RWPE1 (cell line): ENCODE measurements at places on chromosomes 16 and 17.

- no peak for DNase-seq
Measured at GRCh38 chr17:7610641-7611040, 4.1 kb downstream of the FXR2 start.

GRCh38 chr17:42025936-42026335 is 6.0 kb downstream of the NKIRAS2 start:
- no peak for DNase-seq

DNA sequence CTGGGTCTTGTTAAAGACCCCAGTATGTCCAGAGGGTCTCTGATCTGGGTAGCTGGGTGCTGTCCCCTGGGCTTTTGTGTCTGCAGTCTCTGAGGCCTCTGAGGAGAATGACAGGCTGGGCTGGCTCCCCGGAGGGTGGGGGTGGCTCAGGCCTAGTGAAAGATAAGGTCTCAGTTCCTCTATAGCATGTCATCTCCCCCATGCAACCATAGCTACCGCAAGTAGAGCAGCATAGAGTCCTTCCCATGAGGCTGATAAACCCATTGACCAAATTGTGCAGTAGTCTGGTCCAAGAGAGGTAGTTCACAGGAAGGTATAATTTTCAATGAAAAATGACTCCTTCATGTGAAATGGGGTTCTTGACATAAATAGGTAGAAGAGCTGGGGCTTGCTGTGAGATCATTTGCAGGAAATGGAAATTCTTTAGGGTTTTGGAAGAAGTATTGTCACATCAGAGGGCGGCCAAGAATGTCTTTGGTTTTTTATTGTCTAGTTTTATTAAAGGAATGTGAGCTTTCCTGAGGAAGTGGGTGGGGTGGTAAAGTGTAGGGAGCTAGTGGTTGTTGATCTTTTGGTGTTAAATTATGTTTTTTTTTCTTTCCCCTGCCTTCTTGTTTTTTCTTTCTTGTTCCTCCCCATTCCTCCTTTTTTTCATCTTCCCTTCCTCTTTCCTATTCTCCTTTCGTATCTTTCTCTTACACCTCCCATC is 21.0 kb downstream of the SLC7A6OS start:
- DNase-seq = no peak

DNA sequence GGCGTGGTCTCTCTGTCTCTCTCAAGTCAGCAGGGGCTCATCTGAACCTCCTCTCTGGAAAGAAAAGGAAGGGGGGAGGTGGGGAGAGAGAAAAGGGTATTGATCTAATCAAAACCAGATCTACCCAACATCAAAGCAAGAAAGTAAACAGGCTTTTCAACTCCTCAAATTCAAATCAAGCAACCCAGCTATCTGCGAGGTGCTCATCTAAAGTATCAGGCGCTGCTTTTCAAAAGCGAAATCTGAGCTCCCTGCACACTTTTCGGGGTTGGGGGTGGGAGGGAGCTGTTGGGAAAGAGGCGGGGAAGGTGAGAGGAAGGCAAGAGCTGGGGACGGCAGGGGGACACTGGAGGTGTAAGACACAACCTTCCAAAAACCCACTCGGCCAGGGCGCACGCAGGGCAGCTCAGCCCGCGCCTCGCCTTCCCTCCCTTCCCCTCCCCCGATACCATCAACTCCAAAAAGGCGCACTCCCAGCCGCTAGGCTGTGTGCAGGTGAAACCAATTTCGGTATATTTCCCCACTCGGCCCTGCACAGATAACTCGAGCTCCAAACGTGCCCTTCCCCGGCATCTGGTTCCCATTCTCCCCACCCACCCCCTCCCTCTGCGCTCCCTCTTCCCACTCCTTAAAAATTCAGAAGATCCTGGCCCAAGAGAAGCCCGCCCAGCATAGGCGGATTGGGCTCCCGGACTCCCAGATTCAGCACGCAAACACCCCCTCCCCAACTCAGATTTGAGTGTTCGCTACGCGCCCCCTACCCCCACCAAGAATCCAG is 2.6 kb downstream of the AXIN2 start:
- DNase-seq = no peak

DNA sequence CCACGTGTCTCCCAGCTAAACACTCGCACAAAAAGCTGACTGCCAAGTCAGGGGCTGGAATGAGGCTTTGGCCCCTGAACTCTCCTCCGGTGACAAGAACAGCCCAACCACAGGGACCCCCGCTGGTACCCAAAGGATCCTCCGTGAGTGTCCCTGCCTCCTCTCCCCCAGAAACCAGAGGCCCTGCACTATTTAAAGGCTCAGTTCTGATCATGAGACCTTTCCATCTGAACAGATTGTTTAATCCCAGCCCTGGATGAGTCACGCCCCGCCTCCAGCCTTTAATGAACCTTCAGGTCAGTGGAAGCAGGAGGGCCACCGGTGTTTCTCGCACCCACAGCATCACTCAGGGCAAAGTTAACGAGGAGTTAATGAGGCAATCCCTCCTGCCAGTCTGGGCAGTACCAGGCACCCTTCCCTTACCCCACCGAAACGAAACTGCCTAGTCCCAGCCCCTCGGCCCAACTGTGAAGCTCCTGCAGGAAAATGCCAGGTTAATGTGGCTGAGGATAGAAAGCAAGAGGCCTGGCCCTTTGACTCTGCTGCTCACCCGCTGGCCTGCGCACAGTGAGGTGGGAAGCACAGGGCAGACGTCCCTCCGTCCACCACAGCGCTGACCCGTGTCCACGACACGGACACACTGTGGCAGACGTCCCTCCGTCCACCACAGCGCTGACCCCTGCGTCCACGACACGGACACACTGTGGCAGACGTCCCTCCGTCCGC is 32.4 kb downstream of the TIMM22 start:
- peak; percentile 38 for DNase-seq

GRCh38 chr17:44348234-44348987 is 3.3 kb downstream of the GRN start:
- peak; percentile 76 for DNase-seq

GRCh38 chr17:57597531-57598453 is 147.3 kb downstream of the CCDC182 start:
- peak; percentile 62 for DNase-seq

GRCh38 chr16:30355954-30356308 is 823 bp upstream of the CD2BP2 start:
- DNase-seq = no peak

GRCh38 chr16:3472878-3473595 is 22.3 kb downstream of the C16orf90 start:
- DNase-seq = no peak

DNA sequence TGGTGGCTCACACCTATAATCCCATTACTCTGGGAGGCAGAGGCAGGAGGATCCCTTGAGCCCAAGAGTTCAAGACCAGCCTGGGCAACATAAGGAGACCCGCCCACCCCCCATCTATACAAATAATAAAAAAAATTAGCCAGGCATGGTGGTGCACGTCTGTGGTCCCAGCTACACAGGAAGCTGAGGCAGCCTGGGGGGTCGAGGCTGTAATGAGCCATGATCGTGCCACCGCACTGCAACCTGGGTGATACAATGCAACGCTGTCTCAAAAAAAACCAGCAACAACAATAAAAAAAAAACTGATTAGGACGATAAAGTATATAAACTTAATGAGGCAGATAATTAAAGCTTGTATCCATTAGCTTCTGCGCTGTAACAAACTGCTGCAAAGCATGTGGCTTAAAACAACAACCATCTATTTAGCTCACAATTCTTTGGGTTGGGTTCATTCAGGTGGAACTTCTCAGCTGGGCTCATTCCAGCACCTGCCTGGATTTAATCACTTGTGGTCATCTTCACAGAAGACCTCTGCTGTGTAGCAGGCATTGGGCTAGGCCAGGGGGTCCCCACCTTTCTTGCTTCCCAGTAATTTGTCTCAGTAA is 45.8 kb downstream of the LCMT1 start:
- no peak for DNase-seq

GRCh38 chr16:86704516-86704915 is 126.2 kb downstream of the FOXL1 start:
- no peak for DNase-seq

GRCh38 chr16:28924762-28925385 is at the start of gene RABEP2:
Gene RABEP2, minus strand, starts transcription at chr16:28925238. Its CDS starts 75 bp downstream, at chr16:28925163.
- peak; percentile 99 for DNase-seq

DNA sequence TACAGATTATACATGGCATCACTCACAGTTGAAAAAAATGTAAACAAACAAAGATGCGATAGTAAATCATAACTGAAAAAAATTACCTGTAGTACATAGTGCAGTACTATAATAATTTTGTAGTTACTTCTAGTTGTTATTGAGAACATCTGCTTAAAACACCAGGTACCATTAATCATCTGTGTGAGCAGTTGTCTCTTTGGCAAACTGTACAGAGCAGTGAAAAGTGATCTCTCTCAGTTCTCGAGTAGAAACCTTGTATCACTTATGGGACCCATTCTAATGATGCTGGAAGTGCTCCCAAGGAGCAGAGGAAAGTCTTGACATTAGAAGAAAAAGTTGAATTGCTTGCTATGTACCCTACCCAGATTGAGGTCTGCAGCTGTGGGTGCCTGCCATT is 8.9 kb upstream of the TENT4B start:
- no peak for DNase-seq

DNA sequence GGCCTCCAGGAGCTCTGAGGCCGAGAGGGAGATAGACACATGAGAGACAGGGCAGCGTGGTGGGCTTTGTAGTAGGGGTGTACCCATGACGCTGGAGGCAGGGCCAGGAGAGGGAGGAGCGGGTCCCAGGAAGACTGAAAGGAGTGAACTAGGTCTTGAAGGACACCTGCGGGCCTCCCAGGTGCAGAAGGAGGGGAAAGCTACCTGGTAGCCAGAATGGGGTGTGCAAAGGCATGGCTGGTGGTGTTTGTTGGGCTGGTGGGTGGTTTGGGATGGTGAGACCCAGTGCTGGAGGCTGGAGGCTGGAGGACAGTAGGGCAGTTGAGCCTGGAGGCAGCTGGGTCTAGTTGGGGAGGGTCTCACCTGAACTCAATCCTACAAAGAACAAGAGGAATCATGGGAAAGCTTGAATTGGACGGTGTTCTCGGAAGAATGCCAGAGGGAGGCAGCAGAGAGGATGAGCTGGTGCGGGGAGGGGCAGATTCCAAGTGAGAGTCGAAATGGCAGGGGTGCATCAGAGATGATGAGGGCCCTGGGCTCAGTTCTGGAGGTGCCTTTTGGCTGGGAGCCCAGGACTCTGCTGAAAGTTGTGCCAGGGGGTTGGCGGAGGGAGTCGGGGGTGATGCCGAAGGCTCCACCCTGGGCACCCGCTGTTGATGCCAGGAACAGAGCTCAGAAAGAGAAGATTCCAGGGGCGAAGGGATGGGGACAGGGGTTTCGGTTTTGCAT is 21.2 kb downstream of the C1QTNF1 start:
- DNase-seq = no peak

GRCh38 chr17:27624539-27624938 is 6.4 kb upstream of the LGALS9 start:
- no peak for DNase-seq

- no peak for DNase-seq
Measured at GRCh38 chr17:73478768-73479424, 165.3 kb downstream of the SDK2 start.

- DNase-seq = peak; percentile 77
Measured at GRCh38 chr17:980406-981291, 1.1 kb upstream of the NXN start.

DNA sequence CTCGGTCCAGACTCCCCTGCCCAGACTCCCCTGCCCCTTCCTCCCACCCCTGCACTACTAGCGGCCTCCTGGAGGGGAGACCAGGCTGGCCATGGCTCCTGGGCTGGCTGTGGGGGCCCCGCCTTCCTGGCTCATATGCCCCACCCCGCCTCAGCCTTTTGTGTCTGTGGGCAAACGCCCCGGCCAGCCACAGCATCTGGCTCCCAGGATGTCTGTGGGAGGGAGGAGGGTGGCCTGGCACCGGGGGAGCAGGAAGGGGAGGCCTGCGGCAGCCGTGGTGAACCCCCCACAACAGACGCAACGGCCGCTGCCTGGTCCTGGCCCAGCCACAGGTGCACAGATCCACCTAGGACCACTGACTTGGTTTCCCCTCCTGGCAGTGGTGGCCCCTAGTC is 32.9 kb downstream of the BAHCC1 start:
- DNase-seq = no peak

DNA sequence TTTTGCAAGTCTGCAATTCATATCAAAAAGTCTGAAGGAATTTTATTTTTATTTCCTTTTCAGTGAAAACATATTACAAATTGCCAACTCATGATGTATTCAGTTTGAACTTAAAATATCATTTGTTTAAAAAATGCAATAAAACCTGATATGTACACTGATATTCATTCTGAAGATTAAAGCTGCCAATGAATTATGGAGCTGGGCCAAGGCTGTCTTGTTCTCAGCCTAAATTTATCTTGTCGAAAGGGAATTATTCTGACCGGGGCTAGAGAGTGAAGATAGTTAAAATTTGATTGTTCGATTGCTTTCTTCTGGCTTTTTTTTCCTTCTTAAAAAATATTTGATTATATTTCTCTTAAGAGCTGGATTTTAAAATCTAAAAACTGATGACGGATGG is 54.0 kb upstream of the RBFOX1 start:
- DNase-seq = no peak

DNA sequence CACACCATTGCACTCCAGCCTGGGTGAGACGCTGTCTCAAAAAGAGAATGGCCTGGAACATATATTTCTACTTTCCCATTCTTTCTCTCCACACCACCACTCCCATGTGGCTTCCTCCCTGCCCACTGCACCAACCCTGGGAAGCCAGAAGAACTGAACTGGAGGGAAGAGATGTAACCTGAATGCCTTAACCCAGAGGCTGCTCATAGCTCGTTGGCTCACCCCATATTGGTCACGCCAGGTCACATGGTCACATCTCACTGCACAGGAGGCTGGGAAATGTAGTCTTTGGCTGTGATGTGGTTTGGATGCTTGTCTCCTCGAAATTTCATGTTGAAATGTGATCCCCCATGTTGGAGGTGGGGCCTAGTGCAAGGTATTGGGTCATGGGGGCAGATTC is 5.9 kb upstream of the DNAH17 start:
- peak; percentile 23 for DNase-seq

DNA sequence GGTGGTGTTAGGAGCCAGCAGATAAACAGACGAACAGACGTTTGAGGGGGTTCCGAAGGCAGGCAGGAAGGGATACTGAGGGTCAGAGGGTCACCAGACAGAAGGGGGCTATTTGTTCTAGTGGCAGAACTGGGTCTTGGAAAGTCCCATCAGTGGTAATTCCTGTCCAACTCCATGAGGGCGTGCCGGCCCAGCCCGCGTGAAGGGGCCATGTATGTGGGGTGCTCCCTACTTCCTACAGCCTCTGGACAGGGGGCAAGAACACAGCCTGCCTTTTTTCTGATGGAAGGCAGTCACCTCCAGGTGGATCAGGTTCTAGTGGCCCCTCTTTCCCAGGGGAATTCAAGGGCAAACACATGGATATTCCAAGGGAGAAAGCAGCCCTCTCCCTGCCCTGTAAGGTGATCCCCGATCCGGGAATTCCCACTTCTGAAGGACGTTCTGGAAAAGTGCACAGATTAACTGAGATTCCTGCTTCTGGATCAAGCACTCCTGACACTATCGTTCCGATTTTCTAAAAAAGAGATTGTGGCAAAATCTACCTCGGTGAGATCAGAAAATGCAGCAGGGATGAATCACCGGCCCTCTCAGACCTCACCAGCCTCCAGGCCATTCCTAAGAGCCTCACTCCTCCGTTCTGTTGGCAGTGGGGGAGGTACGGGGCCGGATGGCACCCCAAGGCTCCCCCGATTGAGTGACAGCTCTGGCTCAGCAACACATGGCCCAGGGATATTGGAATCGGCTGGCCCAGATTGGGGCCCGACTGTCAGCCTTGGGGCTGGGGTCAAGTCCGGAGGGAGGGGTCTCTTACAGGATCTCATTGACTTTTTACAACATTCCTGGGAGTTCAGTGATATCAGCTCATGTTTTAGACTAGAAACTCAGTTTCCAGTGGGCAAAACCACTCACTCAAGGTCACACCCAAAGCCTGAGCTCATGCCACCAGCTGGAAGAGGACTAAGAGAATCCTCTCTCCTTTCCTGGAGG is 12.4 kb downstream of the STX1B start:
- DNase-seq = peak; percentile 92
